ENCODE measurements at places on chromosomes 13 and 19.

GRCh38 chr13:45473627-45474026, 8.9 kb downstream of the COG3 start:
- DNase-seq, result no peak

- DNase-seq, result peak; percentile 32
Measured at GRCh38 chr19:31070146-31071065, 278.8 kb downstream of the TSHZ3 start.

DNA sequence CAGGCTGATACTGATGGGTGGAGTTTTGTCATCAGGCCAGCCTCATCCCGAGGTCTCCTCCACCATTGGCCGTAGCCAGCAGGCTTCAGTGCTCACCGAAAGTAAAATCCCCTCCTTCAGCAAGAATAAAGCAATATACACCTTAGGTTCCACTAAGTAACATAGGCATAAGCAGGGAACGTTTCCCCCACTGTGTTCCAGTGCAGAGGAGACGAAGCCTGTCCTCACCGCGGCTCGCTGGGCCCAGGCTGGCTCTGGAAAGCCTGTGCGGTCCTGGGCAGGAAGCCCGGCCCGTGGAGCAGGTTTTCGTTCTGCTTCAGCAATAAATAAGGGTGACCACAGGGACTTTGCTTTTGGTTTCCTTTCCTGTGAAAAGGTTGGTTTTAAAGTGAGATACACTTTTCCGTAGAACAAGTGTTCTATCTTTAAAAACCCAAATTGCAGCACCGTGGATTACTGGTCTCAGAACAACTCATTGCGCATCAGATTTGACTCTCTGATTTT, 16.3 kb upstream of the TEX29 start:
- DNase-seq, result no peak

- DNase-seq, result no peak
Measured at GRCh38 chr13:99386911-99387788, 80.0 kb upstream of the GPR183 start.

DNA sequence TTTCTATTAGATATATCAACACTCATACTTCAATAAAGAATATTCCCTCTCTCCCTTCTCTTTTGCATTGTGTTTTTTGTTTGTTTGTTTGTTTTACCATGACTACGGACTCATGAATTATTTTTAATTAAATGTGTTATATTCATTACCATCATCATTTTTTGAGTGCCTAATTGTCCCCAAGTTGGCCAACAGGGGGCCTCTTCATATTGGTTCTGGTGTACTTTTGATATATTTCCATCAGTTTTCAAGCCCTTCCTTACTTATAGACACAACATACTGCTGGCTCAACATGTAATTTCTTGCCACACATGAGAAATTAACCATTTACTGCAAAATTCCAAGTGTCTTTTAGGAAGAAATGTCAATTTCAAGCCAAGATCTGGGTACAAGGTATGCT, 54.5 kb upstream of the GPC6 start:
- DNase-seq, result no peak

DNA sequence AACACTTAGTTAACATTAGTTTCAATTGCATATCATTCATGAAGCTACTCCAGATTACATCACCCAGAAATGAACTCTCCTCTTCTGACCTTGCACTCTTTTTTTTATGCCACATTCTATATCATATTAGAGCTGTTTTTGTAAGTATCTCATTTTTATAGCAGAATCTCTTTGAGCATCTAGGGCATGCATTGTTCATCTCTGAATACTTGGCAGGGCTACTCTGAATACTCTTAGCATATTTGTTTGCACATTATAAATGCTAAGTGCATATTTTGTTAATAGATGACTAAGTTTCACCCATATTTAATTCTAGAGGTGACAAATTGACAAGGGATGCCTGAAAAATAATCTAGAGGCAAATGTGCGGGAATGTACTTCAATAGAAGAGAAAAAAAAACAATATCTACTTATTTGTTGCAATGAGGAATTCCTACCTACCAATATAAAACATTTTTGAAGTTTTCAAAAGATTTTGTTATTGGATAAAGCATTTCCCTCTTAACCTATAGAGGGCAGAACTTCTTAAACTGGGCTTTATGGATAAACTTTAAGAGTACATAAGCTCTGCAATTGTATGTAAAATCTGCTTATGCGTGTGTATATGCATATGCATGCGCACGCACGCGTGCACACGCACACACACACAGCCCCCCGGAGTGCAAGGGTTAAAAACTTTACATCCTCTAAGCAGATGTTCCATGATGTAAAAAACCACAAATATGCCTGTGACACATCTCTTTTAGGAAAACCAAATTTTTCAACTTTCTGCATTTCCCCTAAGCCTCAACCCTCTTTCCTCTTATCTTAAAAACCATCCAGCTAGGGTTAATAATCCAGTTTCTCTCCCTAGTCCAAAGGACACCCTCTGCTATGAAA, 73.0 kb upstream of the OXGR1 start:
- no peak for DNase-seq

DNA sequence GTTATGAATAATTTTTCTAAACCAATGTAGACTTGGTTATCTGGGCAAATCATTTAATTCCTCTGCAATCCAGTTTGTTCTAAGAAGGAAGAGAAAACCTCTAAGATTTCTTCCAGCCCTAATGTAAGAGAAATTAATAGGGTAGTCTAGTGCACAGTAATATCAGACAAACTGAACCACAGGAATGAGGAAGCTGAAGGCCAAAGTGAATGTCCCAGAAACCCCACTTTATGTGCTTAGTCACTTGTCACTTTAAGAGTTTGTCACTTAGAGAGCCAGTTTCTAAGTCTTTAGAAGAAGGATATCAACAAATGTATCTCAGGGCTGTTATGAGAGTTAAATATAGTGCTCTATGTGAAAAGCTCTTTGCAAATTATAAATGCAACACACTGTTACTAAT, 750.6 kb downstream of the DIAPH3 start:
- DNase-seq, result no peak

GRCh38 chr13:21235174-21235573, 58.7 kb downstream of the MRPL57 start:
- DNase-seq, result no peak

- no peak for DNase-seq
Measured at GRCh38 chr19:6802336-6803035, 30.0 kb downstream of the VAV1 start.

- DNase-seq, result no peak
Measured at GRCh38 chr19:17095141-17095919, 19.8 kb downstream of the MYO9B start.

- DNase-seq, result no peak
Measured at GRCh38 chr13:94784066-94784465, 71.7 kb upstream of the SOX21 start.

DNA sequence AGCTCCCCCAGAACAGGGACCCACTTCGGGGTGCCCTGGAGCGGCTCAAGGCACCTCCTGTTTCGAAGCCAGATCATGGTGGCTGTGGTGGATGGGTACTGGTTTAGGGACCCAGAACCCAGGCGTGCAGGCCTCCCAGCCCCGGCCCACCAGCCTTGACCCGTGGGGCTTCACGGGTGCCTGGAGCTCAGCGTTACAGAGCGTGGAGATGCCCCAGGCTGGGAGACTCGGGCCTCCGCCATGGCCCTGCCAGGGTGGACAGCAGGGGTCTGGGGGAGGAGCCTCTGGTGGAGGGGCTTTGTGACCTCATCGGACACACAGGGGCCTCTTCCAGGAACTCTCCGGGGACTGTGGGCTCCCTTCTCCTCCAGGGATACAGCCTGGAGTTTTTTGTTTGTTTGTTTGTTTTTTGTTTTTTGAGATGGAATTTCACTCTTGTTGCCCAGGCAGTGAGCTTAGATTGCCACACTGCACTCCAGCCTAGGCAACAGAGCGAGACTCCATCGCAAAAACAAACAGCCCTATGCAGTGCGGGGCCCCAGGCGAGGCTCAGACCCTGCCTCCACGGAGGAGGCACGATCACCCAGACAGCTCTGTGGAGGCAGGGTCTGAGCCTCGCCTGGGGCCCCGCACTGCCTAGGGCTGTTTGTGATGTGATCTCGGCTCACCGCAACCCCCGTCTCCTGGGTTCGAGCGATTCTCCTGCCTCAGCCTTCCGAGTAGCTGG, at the start of gene GARIN5B:
Gene GARIN5B, minus strand, starts transcription at position 271 of the 727 bp plus-strand sequence. Its CDS starts 194 bp downstream, at position 77.
- DNase-seq, result no peak

GRCh38 chr19:1864480-1865171, 1.2 kb upstream of the KLF16 start:
- peak; percentile 87 for DNase-seq

DNA sequence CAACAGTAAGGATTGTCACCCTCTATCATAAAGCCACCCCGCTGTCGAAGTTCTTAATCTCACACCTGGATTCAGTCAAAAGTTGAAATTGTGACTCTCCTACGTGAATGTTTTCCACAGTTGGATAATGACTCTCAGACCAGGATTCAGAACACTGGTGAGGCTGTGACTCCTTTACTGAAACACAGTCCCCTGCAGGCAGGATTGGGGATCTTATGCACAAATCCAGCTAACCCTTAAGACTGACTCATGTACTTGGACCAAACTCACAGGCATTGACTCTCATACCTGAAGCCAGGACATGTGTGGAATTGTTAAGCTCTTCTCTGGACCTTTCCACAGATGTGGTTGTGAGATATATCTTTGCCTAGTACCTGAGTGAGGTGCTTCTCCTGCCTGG, 46.8 kb downstream of the ZNF85 start:
- no peak for DNase-seq
